ENCODE measurements at places on chromosomes 2 and 18.

DNA sequence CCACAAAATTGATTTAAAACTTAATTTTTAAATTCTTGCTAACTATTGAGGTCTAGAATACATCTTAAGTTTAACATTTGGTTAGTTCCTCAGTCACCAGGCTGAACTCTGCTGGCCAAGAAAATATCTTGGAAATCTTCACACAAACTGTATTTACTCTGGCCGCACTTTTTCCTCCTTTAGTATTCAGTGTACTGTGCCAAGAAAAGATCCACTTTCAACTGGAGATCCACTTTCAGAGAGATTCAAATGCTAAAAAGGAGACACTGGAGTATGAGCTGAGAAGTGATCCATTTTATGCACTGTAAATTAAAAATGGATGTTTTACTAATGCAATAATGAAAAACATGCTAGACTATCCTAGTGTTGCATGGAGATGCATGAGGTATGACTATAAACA lies 98.1 kb downstream of the ANTXR1 start:
- no peaks in the 10 kb centered on the region for H3K36me3 ChIP-seq
- no peak for DNase-seq
- H3K27me3 ChIP-seq, result peaks cover 18% of the 10 kb centered on the region
- H3K27ac ChIP-seq, result no peak overlapping the region

- H3K27ac ChIP-seq, result no peak overlapping the region
- peaks cover 44% of the 10 kb centered on the region for H3K4me1 ChIP-seq
- H3K4me3 ChIP-seq, result no peak overlapping the region
- H3K36me3 ChIP-seq, result peaks cover 39% of the 10 kb centered on the region
- H3K27me3 ChIP-seq, result no peaks in the 10 kb centered on the region
- no peak for DNase-seq
Measured at GRCh38 chr18:12851716-12852115, 32.3 kb downstream of the PTPN2 start.

- H3K4me1 ChIP-seq, result peaks cover 3% of the 10 kb centered on the region
- H3K36me3 ChIP-seq, result peaks cover 38% of the 10 kb centered on the region
- no peak overlapping the region for H3K27ac ChIP-seq
- no peak for DNase-seq
- H3K4me3 ChIP-seq, result no peak overlapping the region
Measured at GRCh38 chr2:201470821-201471731, 19.5 kb downstream of the STRADB start.

DNA sequence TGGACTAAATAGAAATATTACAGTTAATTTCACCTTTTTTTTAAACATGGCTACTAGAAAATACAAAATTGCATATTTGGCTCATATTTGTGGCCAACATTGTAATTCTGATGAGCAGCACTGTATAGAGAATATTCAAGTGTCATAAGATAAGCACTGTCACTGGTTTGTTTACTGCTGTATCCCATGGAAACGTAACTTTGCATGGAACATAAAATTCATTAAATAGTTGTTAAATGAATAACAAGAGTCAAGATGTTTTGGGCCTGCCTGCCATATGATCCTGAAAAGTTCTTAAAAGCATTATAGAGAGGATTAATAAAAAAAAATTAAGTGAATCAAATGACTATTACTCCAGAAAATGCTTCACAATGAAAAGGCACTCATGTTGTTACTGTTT lies 763.7 kb upstream of the CRIM1 start:
- H3K4me3 ChIP-seq, result no peak overlapping the region
- H3K36me3 ChIP-seq, result no peaks in the 10 kb centered on the region
- no peaks in the 10 kb centered on the region for H3K4me1 ChIP-seq
- no peaks in the 10 kb centered on the region for H3K27me3 ChIP-seq
- H3K27ac ChIP-seq, result no peak overlapping the region

DNA sequence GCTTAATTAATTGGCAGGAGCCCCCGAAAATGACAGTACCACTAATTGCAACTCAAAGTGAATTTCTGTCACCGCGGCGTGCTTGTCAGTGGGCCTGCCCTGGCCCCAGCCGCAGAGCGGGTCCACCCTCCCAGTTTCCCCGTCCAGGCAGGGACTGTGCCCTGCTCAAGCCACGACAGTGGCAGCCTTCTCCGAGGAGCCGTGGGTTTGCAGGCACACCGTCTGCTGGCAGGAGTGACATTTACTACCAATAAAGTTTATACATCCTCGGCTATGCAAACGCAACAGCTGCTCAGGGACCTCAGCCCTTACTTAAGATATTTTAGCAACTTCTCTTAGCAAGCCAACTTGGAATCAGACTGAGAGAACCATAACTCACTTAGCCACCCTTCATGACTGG lies 112.7 kb downstream of the GBX2 start:
- no peak overlapping the region for H3K27ac ChIP-seq
- H3K4me1 ChIP-seq, result no peaks in the 10 kb centered on the region
- no peaks in the 10 kb centered on the region for H3K36me3 ChIP-seq
- no peak overlapping the region for H3K4me3 ChIP-seq
- H3K27me3 ChIP-seq, result peaks cover 37% of the 10 kb centered on the region
- no peak for DNase-seq

DNA sequence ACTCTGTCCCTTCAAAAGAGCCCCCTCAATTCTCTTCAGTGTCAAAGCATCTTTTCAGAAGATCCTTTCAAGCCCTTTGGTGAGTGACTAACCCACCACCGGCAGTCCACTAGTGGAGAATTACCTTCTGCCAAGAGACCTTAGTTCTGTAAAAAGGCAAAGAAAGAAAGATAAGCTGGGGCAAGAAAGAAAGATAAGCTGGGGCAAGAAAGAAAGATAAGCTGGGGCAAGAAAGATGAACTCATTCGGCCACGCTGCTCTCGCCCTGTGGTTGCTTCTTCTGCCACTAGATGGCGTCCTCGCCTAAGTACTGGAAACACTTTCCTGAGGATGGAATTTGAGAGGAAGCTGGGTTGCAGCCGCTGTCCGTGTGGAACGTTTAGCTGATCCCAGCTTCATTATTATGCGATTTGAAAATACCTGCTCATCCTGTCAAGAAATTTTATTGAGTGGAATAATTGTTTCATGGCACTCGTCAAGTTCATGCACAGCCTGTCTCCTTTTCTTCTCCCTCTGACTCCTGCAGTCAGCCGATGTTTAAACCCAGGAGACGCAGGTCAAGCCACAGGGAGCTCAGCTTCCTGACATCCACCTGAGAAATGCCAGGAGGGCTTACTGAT lies 17.3 kb upstream of the ANXA4 start:
- DNase-seq, result peak; percentile 91
- no peaks in the 10 kb centered on the region for H3K27me3 ChIP-seq
- peak overlapping the region; percentile 48 for H3K4me3 ChIP-seq
- H3K36me3 ChIP-seq, result no peaks in the 10 kb centered on the region
- H3K27ac ChIP-seq, result no peak overlapping the region

DNA sequence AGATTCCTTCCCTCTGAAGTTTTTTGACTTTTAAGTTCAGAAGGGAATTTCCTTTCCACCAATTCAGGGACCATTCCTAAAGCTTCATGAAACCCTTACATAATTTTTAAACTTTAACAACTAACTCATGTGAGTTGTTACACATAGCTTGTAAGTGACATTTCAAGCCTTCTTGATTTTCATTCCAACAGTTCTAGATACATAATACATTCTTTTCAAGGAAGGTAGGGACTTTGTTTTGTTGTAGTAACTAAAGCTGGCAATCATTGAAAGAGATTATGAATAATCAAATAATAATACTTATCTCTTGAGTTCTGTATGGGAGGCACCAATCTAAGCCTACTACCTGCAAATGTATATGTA lies 45.4 kb downstream of the SETBP1 start:
- H3K4me1 ChIP-seq, result peaks cover 78% of the 10 kb centered on the region
- DNase-seq, result no peak
- H3K4me3 ChIP-seq, result no peak overlapping the region
- H3K36me3 ChIP-seq, result peaks cover 5% of the 10 kb centered on the region

DNA sequence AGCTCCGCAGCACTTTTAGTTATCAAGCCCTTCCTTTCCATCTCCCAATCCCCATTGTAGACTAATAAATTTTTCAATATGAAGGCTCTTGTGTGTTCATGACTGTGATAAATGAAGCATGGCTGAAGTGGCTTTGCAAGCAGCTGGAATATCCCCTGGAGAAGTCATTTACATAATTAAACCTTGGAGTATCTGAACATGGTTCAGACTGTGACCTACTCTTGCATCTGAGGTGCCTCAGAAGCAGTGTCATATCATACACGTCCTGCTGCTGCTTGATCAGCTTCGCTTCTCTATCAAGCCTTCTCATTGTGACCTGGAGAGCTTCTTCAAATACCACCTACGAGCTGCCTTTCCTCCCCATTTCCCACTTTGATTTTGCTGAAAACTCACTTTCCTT lies 48.4 kb upstream of the ZNF397 start:
- H3K36me3 ChIP-seq, result no peaks in the 10 kb centered on the region
- H3K27me3 ChIP-seq, result peaks cover 2% of the 10 kb centered on the region
- no peak overlapping the region for H3K4me3 ChIP-seq
- no peaks in the 10 kb centered on the region for H3K4me1 ChIP-seq

DNA sequence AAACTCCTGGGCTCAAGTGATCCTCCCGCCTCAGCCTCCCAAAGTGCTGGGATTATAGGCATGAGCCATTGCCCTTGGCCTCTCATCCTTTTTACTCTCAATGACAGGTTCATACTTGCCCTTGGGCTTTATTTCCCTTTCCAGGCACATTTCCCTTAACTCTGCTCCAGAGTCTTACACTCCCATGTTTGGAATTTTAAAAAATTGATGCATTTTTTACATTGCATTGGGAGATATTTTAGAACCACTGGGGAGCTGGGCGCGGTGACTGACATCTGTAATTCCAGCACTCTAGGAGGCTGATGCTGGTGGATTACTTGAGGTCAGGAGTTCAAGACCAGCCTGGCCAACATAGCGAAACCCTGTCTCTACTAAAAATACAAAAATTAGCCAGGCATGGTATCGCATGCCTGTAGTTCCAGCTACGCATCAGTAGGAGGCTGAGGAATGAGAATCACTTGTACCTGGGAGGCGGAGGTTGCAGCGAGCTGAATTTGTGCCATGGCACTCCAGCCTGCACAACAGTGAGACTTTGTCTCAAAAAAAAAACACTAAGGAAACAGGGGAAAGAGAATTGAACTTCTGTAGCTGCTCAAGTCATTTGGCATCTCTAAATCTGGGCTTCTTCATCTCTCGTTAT lies 18.2 kb downstream of the TGIF1 start:
- no peaks in the 10 kb centered on the region for H3K27me3 ChIP-seq
- H3K27ac ChIP-seq, result no peak overlapping the region
- H3K4me1 ChIP-seq, result peaks cover 25% of the 10 kb centered on the region
- H3K4me3 ChIP-seq, result no peak overlapping the region
- no peaks in the 10 kb centered on the region for H3K36me3 ChIP-seq
- no peak for DNase-seq

DNA sequence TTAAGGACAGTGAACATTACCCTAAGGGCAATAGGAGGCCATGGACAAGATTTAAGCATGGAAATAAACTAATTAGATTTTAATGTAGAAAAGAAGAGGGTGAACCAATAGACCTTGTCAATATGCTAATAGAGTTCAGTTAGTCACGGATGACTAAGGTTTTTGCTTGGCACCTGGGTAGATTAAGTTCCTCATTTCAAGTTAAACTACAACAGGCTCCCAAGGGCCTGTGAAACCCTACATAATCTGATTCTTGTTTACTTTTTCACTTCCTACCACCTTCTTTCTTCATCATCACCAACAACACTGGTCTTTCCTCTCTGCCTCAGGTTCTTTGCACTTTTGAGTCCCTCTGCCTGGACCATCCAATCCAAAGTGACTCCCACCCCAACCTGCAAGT lies 14.8 kb downstream of the SP110 start:
- DNase-seq, result no peak
- peaks cover 54% of the 10 kb centered on the region for H3K36me3 ChIP-seq
- peak overlapping the region; percentile 38 for H3K27ac ChIP-seq
- H3K4me3 ChIP-seq, result no peak overlapping the region
- H3K4me1 ChIP-seq, result peaks cover 35% of the 10 kb centered on the region
- H3K27me3 ChIP-seq, result no peaks in the 10 kb centered on the region

GRCh38 chr2:241000831-241001321 lies 2.5 kb downstream of the SNED1 start:
- H3K36me3 ChIP-seq, result peaks cover 6% of the 10 kb centered on the region
- peaks cover 17% of the 10 kb centered on the region for H3K27me3 ChIP-seq
- DNase-seq, result no peak
- H3K27ac ChIP-seq, result no peak overlapping the region
- no peak overlapping the region for H3K4me3 ChIP-seq

All from activated CD4-positive, alpha-beta memory T cell treated with anti-CD3 and anti-CD28 coated beads for 36 hours (primary cell).